ENCODE measurements at places on chromosomes 2 and 18. TPM values are rescaled to one million over a fixed set of nuclear protein-coding genes. Genes with fewer than 3 reads are reported as not detected.

- peaks cover 51% of the 10 kb centered on the region for H3K4me1 ChIP-seq
- H3K27me3 ChIP-seq: no peaks in the 10 kb centered on the region
- no peak for DNase-seq
- H3K27ac ChIP-seq: no peak overlapping the region
Observed at GRCh38 chr18:75264926-75265597, 54.5 kb downstream of the TSHZ1 start.

GRCh38 chr2:47592381-47592780 is 189.4 kb downstream of the MSH2 start:
- no peak overlapping the region for H3K4me3 ChIP-seq
- no peaks in the 10 kb centered on the region for H3K4me1 ChIP-seq
- H3K36me3 ChIP-seq: peaks cover 15% of the 10 kb centered on the region

DNA sequence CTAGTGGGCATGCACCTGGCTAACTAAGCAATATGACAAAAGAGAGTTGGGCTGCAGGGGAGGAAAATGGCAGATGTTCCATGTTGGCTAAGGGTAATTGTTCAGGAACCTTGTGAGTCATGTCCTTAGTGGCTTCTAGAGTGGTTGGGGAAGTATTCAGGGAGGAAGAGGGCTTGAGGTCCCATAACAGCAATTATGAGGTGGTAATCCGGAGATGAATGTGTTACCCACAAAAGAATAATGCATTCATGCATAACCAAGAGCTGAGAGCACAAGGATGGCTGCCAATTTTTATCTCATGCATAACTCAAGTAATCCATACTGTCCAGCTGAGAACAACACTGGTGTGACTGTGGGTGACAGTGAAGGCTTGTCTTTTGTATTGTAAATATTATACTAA is 42.9 kb downstream of the TMEFF2 start:
- no peak overlapping the region for H3K27ac ChIP-seq
- peaks cover 4% of the 10 kb centered on the region for H3K4me1 ChIP-seq
- no peak overlapping the region for H3K4me3 ChIP-seq

GRCh38 chr2:28736034-28736433 is 15.6 kb upstream of the PPP1CB start:
- H3K4me1 ChIP-seq: no peaks in the 10 kb centered on the region
- no peak for DNase-seq
- no peaks in the 10 kb centered on the region for H3K27me3 ChIP-seq
- H3K4me3 ChIP-seq: no peak overlapping the region
- peaks cover 11% of the 10 kb centered on the region for H3K36me3 ChIP-seq

DNA sequence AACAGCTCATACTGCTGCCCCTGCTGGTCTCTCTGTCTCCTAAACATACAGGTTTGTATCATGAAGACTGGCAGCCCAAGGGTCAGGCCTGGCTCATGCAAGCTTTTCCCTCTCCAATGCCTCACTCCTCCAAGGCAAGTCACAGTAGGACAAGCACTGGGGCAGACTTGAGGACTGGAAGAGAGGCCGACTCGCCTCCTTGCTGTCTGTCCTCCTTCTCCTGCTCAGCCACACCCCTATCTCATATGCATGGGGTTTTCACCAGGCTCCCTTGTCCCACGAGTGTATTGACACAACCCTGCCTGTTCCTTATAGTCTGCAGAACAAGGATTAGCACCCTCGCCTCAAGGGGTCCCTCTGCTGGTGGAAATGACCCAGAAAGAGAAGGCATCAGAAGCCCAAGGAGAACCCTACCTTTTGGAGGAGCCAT is 223.7 kb downstream of the SOX11 start:
- no peaks in the 10 kb centered on the region for H3K27me3 ChIP-seq
- no peak overlapping the region for H3K4me3 ChIP-seq
- DNase-seq: no peak
- H3K27ac ChIP-seq: no peak overlapping the region
- no peaks in the 10 kb centered on the region for H3K36me3 ChIP-seq

DNA sequence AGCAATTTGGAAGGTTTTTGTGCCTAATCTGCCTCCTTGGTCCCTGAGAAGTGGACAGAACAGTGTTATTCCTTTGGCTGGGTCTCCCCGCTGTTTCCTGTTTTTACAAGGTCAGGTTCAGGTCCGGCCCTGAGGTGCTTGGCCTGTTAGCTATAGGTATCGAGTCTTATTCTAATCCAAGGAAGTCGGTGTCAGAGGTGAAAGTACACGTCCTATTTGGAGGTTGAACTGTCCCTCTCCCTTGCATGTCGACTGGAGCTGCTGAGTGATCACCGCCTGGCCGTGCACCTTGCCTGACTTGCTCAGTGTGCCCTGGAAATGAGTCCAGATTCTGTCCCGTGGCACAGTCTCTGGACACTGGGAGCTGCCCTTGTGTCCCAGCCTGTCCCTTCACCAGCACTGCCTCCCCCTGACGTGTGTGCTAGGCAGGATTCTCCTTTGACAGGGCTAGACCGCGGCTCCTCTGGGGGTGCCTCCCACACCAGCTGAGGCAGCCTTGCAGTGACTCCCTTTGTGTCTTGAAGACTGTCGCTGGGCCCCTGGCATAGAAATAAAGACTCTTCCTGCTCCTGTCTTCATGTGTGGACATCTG is 65.7 kb upstream of the RBM44 start:
- peak overlapping the region; percentile 93 for H3K27ac ChIP-seq
- peaks cover 52% of the 10 kb centered on the region for H3K4me1 ChIP-seq
- H3K27me3 ChIP-seq: no peaks in the 10 kb centered on the region
- peaks cover 3% of the 10 kb centered on the region for H3K36me3 ChIP-seq
- peak overlapping the region; percentile 95 for H3K4me3 ChIP-seq

DNA sequence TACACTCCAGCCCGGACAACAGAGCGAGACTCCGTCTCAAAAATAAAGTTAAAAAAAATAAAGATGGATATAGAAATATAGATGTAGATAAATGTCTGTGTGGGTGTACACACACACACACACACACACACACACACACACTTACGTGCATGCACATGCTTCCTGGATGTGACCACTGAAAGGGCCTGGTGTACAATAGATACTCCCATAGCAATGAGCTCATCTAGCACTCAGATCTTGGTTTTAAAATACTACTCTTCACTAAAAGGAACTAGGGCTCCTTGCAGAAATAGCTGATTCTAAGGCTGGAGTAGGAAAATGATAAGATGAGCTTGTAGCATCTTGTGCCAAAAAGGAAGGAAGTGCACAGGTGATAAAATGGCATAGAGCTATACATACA is 39.1 kb downstream of the ROCK2 start:
- no peak overlapping the region for H3K27ac ChIP-seq
- H3K4me3 ChIP-seq: no peak overlapping the region
- H3K27me3 ChIP-seq: no peaks in the 10 kb centered on the region
- peaks cover 13% of the 10 kb centered on the region for H3K4me1 ChIP-seq
- no peak for DNase-seq
- H3K36me3 ChIP-seq: no peaks in the 10 kb centered on the region

DNA sequence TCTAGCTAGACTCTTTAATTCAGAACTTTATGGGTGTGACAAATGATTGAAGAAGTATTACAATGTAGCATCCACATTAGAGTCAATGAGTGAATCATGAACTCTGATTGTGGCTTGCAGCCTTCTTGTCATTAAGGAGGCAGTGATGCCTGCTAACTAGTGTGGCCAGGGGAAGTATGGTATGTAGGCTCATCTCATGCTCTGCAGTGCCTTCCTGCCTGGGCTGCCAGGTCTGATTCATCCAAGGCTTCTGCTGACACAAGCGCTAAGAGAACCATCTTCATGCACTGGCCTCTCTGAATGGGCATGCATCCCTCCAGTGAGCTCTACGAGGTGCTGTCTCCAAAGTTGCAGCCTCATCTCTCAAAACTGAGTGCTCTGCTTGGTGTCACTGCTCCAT is 144.3 kb downstream of the MTCL1 start:
- H3K36me3 ChIP-seq: no peaks in the 10 kb centered on the region
- no peaks in the 10 kb centered on the region for H3K4me1 ChIP-seq
- H3K27me3 ChIP-seq: peaks cover 28% of the 10 kb centered on the region
- no peak overlapping the region for H3K27ac ChIP-seq
- no peak overlapping the region for H3K4me3 ChIP-seq

- no peak for DNase-seq
- peaks cover 26% of the 10 kb centered on the region for H3K36me3 ChIP-seq
- no peak overlapping the region for H3K27ac ChIP-seq
- peaks cover 19% of the 10 kb centered on the region for H3K27me3 ChIP-seq
- H3K4me3 ChIP-seq: no peak overlapping the region
Observed at GRCh38 chr2:68900496-68901198, 29.4 kb upstream of the BMP10 start.

GRCh38 chr18:67846422-67847098 is 330.0 kb upstream of the DSEL start:
- DNase-seq: no peak
- no peak overlapping the region for H3K27ac ChIP-seq
- H3K27me3 ChIP-seq: no peaks in the 10 kb centered on the region
- H3K4me1 ChIP-seq: no peaks in the 10 kb centered on the region

GRCh38 chr2:113175042-113175628 is 1.4 kb downstream of the PSD4 start:
- peaks cover 13% of the 10 kb centered on the region for H3K36me3 ChIP-seq
- H3K27me3 ChIP-seq: no peaks in the 10 kb centered on the region
- peaks cover 64% of the 10 kb centered on the region for H3K4me1 ChIP-seq
- peak; percentile 90 for DNase-seq

DNA sequence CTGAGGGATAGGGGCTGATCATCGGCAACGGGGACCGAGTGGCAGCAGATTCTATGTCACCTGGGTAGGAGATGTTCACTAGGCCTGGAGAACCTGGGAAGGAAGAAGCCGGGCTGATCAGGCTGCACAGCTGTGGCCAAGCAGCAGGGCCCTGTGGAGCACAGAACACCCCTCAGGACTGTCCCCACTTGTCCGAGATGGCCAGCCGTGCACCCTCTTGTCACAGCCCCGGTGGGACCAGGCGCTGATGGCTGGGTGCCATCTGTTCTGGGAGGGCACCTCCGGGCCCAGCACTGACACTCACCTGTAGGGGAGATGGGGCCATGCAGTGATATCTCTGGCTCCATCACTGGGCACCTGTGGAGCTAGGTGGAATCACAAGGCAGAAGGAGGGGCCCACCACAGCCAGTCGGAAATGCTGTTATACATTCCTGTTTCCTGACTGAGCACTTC is 217.9 kb upstream of the RAB6C start:
- H3K4me3 ChIP-seq: no peak overlapping the region
- H3K36me3 ChIP-seq: no peaks in the 10 kb centered on the region
- no peak for DNase-seq
- no peak overlapping the region for H3K27ac ChIP-seq
- no peaks in the 10 kb centered on the region for H3K4me1 ChIP-seq

DNA sequence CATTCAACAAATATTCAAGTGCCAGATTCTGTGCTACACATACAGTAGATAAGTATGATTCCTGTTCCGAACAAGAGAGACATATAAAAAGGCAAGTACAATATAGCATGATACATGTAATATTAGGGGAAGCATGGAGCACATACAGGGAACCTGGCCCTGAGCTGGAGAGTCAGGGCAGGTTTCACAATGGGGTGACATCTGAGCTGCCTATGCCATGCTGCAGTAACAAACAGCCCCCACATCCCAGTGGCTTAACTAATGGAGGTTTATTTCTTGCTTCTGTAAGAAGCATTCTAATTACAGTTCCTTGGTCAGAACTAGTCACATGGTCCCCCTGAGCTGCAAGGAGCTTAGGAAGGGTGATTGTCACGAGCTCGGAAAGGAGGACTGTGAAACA is 27.3 kb upstream of the TACR1 start:
- no peak overlapping the region for H3K27ac ChIP-seq
- no peaks in the 10 kb centered on the region for H3K36me3 ChIP-seq
- H3K4me3 ChIP-seq: no peak overlapping the region
- no peaks in the 10 kb centered on the region for H3K4me1 ChIP-seq
- no peak for DNase-seq

DNA sequence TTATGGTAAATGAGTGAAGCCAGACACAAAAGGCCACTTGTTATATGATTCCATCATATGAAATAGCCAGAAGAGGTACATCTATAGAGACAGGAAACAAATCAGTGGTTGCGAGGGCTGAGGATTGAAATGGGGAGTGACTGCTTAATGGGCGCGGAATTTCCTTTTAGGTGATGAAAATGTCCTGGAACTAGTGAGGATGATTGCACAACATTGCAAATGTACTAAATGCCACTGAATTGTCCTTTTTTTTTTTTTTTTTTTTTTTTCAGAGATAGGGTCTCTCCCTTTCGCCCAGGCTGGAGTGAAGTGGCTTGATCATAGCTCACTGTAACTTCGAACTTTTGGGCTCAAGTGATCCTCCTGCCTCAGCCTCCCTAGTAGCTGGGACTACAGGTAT is 15.3 kb upstream of the GAREM2 start:
- no peaks in the 10 kb centered on the region for H3K4me1 ChIP-seq
- H3K27me3 ChIP-seq: no peaks in the 10 kb centered on the region
- H3K27ac ChIP-seq: no peak overlapping the region
- no peak overlapping the region for H3K4me3 ChIP-seq
- no peak for DNase-seq
- H3K36me3 ChIP-seq: no peaks in the 10 kb centered on the region

GRCh38 chr2:68857202-68857845 is 13.9 kb downstream of the BMP10 start:
- no peak for DNase-seq
- peaks cover 34% of the 10 kb centered on the region for H3K4me1 ChIP-seq
- peak overlapping the region; percentile 7 for H3K27ac ChIP-seq
- H3K4me3 ChIP-seq: peak overlapping the region; percentile 28
- no peaks in the 10 kb centered on the region for H3K36me3 ChIP-seq
- H3K27me3 ChIP-seq: no peaks in the 10 kb centered on the region

GRCh38 chr2:229679393-229680125 is 34.8 kb downstream of the DNER start:
- H3K4me3 ChIP-seq: no peak overlapping the region
- H3K27me3 ChIP-seq: peaks cover 39% of the 10 kb centered on the region
- no peaks in the 10 kb centered on the region for H3K36me3 ChIP-seq
- no peaks in the 10 kb centered on the region for H3K4me1 ChIP-seq
- no peak for DNase-seq
- H3K27ac ChIP-seq: no peak overlapping the region

- no peak overlapping the region for H3K4me3 ChIP-seq
- no peak for DNase-seq
- no peaks in the 10 kb centered on the region for H3K36me3 ChIP-seq
Observed at GRCh38 chr18:3723554-3723953, 273.6 kb downstream of the TGIF1 start.

GRCh38 chr2:144606466-144607095 is 86.7 kb upstream of the ZEB2 start:
- H3K27ac ChIP-seq: peak overlapping the region; percentile 36
- H3K36me3 ChIP-seq: no peaks in the 10 kb centered on the region
- H3K4me3 ChIP-seq: no peak overlapping the region
- H3K27me3 ChIP-seq: no peaks in the 10 kb centered on the region
- DNase-seq: no peak

DNA sequence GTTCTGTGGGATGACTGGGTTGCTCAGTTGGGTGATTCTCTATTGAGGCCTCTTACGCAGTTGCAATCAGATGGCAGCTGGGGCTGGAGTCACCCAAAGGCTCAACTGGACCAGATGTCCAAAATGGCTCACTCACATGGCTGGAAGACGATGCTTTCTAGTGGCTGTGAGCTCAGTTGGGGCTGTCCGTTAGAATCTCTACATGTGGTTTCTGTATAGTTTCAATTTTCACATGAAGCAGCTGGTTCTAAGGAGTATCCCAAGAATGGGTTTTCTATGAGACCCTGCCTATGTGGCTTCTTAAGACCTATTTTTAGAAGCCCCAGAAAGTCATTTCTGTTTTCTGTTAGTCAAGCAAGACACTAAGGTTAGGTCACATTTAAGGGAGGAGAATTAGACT is 4.4 kb downstream of the XRCC5 start:
- no peaks in the 10 kb centered on the region for H3K27me3 ChIP-seq
- H3K36me3 ChIP-seq: peaks cover 82% of the 10 kb centered on the region
- DNase-seq: no peak
- H3K27ac ChIP-seq: peak overlapping the region; percentile 98
- peaks cover 84% of the 10 kb centered on the region for H3K4me1 ChIP-seq
- H3K4me3 ChIP-seq: peak overlapping the region; percentile 97

Gene RAB6C
- total RNA-seq: not detected

Gene KCNG2
- not detected for total RNA-seq

Gene BOLL
- not detected for total RNA-seq

Gene IL1R2
- not detected for total RNA-seq

Gene PKDCC
- total RNA-seq: not detected

Gene ELOA2
- total RNA-seq: not detected

Measured in natural killer cell treated with Interleukin-12 subunit alpha and Interleukin-12 subunit beta and Interleukin-15 and Interleukin-18, amount 100 ng/mL, for 72 hours (primary cell).